Hindlimb muscle (tissue), 1 donor: ENCODE measurements at places on chromosomes 5 and 9.
A peak's percentile ranks its signal among the peaks of the same experiment; 100 is the strongest.

DNA sequence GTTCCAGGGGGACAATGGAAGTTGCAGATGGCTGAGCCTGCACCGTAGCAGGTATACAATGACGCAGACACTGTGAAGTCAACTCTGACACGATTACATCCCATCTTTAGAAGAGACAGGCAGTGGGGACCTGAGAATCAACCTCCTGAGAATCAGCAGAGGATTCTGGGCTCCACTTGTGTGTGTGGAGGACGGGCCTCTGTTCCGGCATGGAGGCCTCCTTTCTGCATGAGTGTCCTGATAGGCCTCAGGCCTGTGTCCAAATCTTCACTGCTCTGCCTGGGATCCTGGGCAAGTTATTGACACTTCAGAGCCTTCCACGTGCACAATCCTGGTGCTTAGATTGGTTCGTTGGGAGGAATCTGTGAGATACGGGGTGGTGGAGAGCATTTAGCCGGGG is 151.2 kb upstream of the COL5A1 start:
- no peak for DNase-seq

DNA sequence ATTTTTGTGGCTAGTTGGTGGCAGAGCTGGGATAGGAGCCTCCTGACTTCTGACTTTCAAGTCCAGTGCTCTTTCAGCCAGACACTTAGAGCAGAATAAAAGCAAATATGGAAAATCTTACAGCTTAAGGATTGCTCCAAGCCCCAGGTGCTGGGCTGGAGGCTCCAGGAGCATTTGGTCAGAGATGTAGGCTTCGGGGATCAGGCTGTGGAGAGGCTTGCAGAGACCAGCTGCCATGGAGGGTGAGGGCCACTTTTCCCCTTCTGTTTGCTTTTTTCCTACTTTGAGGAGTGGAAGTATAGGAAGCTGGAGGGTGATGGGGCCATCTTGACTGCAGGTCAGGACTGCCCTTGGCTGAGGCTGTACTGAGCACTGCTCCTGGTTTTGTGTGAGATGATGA is 58.9 kb downstream of the RGS3 start:
- no peak for DNase-seq

DNA sequence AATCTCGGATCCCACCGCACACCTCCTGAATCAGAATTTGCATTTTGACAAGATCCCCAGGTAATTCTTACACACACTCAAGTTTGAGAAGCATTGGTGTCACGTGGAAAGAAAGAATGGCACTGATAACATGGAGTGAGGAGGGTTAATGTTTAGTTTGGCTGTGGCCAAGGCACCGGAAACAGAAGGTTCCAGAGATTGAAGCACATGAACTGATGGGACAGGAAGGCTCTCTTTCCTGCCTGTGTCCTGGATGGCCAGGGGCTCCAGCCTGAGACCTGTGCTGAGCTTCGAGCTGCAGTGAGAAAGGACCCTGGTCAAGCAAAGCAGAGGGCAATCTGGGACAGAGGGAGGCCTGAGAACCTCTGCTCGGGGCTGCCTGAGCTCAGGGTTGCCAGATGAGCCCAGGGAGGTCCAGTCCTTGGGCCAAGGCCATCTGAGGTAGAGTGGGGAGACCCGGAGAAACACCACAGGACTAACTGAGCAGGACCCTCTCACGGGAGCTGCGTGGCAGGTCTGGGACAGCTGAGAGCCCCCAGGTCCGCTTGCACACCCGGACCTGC is 27.3 kb downstream of the AFAP1L1 start:
- DNase-seq = no peak

DNA sequence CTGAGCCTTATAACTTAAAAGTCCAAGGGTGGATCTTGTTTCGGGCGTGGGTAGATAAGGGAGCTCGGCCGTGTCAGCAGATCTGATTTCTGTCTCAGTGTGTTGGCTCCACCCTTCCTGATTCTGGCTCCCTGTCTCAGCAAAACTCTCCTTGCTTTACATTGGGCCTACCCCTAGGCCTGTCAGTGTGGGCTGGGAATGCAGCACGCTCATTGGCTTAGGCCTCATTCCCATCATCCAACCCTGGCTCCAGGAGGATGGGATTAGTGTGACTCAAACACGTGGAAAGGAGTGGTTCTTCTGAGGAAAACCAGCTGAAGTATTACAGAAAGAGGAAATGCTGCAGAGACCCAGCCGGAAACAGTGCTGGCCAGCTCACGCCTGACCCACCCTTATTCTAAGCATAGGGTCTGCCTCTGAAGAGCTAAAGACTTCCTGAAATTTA is 59.9 kb downstream of the ZFAND5 start:
- DNase-seq = peak; percentile 80
